COR-L47 (cell line): ENCODE measurements at places on chromosomes 4 and X.

DNA sequence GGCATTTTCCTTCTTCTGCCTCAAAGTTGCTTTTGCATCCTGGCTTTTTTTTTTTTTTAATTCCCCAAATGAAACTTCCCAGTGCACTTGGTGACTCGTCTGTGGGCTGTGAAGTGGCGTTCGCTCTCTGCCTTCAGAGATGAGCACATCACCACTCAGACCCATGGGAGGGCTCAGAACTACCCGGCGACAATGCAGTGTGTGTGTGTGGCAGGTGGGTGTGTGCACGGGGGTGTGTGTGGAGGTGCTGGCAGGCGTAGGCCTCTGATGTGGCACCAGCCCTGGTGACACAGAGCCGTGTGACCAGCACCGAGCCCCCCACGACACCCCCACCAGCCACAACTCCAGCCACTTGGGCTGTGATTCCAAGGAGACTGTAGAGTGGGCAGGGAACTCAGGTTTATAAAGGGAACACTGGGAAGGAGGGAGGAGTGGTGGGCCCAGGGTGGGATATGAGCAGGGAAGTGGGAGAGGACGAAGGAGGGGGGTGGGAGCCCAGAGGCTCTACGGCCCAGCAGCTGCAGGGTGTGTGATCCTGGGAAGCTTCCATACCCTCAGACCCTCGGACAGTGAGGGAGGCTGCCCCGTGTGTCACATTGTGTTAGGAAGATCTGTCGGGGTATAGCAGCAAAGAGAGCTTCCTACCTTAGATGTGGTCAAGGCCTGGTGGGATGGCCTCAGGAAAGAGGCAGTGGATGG, 6.0 kb upstream of the WFS1 start:
- DNase-seq = no peak

- DNase-seq = no peak
Observed at GRCh38 chr4:86497131-86497530, 97.0 kb upstream of the PTPN13 start.

DNA sequence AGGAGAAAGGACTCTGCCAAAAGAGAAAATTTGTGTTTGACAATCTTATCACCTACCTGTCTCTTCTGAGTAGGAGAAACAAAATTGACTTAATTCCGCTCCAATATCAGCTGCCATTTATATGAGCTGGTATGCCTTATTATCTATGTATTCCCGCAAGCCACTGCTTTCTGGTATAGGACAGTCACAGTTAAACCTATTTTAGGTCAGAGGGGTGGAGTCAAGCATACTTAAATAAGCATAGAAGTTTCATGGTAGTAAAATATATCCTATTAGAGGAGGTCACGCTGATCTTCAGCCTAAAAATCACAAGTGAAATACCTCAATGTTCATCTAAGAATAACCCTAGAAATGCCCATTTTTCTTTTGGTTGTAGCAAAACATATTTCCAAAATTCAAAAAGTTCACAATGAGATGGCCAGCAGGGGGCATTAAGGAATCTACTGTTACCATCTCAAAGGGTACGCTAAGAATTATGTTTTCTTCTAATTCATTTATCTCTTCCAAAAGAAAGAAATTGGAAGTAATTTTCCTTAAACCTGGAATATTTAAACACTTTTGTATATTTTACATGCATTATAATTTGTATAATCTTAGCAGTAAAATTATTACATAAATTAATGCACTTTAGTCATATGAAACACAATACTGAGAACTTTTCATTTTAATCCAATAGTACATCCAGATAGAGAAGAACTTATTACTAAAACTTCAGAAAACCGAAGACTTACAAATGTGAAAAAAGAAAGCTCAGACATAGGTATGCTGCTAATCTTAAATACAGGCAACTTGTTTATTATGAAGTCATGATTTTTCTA, 10.5 kb downstream of the PPAT start:
- no peak for DNase-seq

GRCh38 chr4:75497133-75497532, 17.1 kb downstream of the RCHY1 start:
- DNase-seq = no peak

- no peak for DNase-seq
Observed at GRCh38 chr4:33133723-33134122, 2413.6 kb downstream of the PCDH7 start.

GRCh38 chrX:13023979-13024378, 20.4 kb downstream of the FAM9C start:
- no peak for DNase-seq

DNA sequence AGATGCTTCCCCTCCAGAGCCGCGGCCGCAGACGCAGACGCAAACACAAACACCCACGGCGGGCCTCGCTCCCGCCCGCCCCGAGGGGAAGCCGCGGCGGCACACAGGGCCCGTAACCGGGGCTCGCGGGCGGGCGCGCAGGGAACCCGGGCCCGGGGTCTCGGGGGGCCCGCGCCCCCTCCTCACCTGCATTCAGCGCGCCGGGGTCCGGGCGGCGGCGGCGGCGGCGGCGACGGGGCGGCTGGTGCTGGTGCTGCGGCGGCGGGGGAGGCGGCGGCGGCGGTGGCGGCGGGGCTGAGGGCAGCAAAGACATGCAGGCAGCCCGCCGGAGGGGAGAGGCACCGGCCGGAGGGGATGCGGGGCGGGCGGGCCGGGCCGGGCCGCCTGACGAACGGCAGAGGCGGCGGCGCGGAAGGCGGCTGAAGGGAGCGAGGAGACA, 255 bp upstream of the CNOT6L start:
- DNase-seq = no peak

GRCh38 chr4:162871990-162872389, 294.7 kb downstream of the NAF1 start:
- DNase-seq = no peak

DNA sequence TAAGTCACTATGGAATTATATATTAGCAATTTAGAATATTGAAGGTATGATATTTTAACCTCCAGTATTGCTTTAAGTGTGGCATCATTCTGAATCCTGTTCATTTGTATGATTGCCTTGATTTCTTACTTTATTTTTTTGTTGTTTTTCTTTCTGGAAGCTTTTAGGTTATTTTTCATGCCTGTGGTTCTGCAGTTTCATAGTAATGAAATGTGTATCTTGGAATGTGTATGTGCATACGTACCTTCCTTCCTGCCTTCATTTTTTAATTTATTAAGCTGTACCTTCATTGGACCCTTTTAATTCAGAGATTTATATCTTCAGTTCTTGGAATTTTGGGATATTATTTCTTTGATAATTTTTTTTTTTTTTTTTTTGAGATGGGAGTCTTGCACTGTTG, 22.1 kb downstream of the CPEB2 start:
- DNase-seq = no peak

DNA sequence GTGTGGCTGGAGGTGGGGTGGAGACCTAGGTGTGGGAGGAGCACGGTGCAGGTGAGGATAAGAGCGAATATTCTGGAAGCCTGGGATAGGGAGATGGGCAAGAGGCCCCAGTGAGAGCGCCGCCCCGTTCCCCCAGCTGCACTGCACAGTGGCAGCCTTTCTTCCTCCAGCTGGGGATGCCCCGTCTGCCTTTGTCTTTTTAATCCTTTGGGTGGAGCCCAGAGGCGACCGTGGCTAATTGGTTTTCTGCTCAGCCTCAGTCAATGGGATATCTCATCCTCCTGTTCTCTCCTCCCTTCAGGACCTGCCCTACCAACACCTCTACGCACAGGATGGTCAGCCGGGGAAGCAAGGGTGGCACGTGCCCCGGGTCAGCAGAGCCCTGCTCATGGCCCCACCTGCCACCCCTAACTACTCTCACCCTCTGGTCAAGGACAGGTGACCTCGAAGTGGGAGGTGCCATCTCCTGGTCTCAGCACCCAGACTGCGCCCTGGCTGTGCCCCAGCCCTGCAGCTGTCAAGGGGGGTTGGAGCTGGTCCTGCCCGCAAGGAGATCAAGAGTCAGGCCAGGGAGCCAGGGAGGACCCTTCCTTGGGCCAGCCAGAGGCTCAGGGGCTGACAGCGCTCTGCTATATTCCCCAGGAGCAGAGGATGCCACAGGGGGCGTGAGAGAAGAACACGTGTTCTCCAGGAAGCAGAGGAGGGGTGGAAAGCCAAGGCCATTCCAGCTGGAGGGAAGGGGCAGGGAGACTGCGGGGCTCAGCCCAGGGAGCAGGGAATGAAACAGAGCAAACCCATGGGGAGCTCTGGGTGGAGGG, 64.0 kb downstream of the ADRA2C start:
- peak; percentile 30 for DNase-seq

DNA sequence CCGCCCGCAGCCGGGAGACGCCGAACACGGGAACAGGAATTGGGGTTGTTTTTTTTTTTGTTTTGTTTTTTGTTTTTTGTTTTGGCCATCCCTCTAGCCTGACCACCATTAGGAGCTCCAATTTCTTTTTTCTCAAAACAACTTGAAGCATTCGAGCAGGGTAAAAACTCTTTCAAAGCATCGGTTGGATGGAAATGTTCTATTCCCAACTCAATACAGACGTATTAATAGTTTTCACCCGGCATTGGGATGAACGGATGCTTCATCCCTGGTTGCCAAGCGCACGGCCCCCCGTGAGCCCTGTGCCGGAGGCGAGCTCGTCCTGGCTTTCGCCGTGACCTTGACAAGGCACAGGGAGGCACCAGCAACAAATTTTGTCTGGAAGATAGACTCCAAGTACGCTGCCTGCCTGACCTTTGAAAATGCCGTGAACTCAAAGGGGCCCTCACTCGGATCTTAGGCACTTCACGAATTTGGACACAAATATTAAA, 352 bp upstream of the MAP3K15 start:
- DNase-seq = no peak

GRCh38 chr4:128338634-128339355, 51.2 kb upstream of the PGRMC2 start:
- DNase-seq = no peak

DNA sequence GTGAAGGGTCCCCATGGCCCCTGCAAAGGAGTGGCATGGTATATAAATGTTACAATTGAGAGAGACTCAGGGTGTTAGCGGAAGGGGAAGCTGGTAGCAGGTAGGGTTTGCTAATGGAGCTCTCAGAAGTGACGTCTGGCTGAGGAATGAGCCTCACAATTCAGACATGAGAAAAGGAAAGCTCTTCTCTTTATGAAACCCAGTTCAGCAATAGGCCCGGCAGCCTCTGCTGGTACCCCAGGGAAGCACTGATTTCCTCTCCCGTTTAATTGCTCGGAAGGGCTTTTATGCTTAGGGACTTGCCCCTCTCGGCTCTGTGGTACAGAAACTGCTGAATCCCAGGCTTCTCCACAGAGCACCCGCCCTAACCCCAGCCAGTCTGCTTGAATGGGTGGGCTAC, 19.4 kb upstream of the AFAP1 start:
- DNase-seq = no peak

DNA sequence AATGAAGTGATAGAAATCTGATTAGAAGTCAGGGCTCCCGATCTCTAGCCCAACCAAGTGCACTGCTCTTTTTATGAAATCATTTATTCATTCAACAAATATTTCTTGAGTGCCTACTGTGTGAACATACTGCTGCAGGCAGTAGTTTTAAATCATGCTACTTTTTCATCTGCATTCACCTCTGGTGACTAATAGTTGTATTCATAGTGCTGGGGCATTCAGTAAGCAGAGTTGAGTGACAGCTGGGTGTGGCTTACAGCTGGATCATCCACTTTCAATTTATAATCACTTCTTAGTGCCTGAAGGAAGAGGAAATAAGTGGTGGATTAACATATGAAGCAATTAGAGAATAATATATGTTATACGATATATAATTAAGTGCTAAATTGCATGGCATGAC, 94.1 kb upstream of the HPRT1 start:
- DNase-seq = no peak

GRCh38 chr4:169604131-169604900, 8.1 kb downstream of the NEK1 start:
- no peak for DNase-seq

GRCh38 chr4:88207171-88207570, 48.7 kb upstream of the ABCG2 start:
- no peak for DNase-seq
